ENCODE measurements at places on chromosomes 1 and 21.

DNA sequence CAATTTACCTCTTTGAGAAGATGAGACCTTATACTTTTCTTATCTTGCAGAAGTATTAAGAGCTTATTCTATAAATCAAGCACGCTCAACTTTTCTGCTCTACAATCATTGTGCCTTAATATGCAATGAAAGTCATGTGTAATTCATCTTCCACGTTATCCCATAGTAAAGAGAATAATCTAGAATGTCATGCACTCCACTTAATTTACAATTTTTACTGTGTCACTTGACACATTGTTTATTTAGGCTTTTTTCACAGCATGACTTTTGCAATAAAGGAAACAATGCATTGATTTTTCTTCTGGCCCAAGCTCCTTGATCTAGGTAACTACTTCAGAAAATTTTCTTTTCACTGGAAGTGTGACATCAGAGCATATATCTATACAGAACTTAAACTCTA, 290.9 kb downstream of the HHIPL2 start:
- DNase-seq: no peak

- no peak for DNase-seq
Observed at GRCh38 chr1:5622412-5622811, 369.8 kb downstream of the NPHP4 start.

- DNase-seq: no peak
Observed at GRCh38 chr1:66353257-66353656, 180.7 kb upstream of the SGIP1 start.

DNA sequence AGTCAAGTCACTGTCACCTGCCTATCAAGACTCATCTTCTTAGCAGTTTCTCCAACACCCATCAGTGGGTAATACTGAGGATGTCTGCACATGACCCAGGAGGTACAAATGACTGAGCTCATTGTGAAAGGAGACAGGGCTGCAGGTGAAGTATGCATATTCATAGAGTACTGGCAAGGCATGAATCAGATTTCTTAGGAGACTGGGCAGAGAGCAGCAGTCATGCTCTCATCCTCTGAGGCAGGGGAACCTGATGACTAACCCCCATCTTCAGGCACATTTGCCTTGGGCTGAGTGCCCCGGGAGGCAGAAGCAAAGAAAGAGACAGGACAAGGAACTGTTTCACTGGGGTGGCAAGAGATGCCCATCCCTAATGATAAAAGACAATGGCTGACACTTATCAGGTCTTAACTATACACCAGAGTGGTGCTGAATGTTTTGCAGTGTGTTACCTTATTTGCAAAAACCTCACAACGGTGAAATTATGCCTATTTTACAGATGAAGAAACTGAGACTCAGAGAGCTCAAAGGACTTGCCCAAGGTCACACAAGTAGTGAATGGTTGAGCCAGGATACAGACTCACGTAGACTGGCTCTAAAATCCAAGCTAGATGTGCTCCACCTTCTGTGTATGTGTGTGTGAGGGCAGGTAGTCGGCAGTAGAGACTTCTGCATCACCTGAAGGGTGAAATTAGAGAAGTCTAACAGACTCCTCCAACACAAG, 9.2 kb upstream of the GRHL3 start:
- no peak for DNase-seq

- DNase-seq: no peak
Observed at GRCh38 chr1:14894811-14895560, 258.6 kb upstream of the TMEM51 start.

GRCh38 chr1:207393610-207394009, 60.5 kb upstream of the CR2 start:
- no peak for DNase-seq

DNA sequence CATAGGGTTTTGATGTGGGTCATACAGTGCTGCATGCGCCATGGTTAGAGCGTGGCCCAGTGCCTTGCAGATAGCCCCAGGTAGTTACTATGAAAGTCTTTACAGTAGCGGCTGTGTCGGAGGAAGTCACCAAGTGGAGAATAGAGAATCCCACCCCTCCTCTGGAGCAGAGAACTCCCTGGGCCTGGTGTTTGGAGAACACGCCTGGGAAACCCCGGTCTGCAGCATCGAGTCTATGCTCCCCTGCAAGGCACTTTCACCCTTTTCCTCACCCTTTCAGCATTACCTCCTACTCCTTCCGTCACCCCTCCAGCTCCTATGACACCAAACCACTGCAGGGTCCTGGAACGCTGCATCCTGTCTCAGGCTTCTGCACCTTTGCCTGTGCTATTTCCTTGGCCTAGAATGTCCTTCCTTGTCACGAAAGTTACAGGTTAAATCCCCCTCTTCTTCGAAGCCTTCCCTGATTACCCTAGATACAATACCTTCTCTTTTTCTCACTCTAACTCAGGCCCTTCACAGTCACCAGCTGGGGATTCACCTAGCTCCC, 2.7 kb upstream of the SLC1A7 start:
- no peak for DNase-seq

- DNase-seq: no peak
Observed at GRCh38 chr1:111654839-111655238, 35.2 kb downstream of the RAP1A start.

GRCh38 chr1:7420470-7421100, 350.5 kb upstream of the VAMP3 start:
- DNase-seq: no peak

DNA sequence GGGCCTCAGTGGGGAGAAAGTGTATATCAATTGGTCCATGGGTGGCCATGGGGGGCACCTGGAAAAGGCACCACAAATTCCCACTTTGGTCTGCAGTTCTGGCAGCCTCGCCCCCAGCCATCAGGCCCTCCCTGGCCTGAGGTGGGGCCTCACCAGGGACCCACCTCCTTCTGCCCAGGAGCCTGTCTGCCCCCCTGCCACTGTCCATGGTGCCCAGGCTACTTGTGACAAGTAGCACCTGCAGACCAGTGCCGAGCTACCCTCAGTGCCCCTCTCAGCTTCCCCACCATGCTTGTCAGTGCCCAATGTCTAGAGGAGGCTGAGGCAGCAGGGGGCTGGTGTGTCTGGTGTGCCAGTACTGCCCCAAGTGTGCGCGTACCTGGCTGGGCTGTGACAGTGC, 87.1 kb upstream of the PAXBP1 start:
- no peak for DNase-seq

DNA sequence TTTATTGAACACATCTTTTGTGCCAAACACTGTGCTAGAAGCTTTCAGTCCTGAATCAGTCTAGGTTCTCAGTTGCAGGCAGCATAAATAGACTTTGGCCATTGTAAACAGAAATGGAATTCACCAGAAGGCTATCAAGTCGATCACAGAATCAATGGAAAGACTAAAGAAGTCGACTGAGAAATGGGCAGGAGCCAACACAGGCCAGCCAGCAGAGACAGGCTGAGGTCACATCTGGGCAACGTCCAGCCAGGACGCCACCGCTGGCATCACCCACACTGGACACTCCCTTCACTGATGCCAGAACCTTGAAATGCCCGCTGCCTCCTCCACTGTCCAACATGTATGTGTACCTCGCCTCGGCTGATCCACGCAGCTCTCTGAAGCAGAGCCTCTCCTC, 5.5 kb upstream of the CNTN2 start:
- no peak for DNase-seq

DNA sequence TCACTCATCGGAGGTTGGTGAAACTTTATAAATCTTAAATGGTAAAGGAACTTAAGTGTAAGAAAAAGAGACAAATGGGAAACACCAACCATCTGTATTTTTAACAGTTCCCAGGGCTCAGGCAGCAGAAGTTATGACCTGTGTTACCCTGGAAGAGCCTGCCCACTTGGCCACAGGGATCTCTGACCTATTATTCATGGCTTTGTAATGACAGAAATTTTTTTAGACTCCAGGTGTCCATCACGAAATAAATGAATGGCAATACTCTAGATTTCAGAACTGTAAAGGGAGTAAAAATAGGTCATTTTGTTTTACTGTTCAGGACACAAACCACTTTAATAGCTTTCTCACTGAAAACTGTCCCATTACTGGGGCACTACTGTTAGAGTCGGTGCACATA, 389.8 kb downstream of the VAV3 start:
- DNase-seq: no peak

DNA sequence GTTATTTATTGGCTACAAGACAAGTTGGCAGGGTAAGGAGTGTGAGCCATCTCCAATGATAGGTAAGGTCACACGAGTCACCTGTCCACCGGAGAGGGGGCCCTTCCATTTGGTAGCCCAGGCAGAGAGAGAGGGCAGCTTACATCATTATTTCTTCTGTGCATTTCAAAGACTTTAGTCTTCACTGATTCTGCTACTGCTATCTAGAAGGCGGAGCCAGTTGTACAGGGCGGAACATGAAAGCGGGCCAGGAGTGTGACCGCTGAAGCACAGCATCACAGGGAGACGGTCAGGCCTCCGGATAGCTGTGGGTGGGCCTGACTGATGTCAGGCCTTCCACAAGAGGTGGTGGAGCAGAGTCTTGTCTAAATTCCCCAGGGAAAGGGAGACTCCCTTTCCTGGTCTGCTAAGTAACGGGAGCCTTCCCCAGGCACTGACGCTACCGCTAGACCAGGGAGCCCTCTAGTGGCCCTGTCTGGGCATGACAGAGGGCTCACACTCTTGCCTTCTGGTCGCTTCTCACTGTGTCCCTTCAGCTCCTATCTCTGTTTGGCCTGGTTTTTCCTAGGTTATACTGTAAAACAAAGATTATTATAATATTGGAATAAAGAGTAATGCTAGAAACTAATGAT, 36.7 kb downstream of the ZNF695 start:
- peak; percentile 13 for DNase-seq

DNA sequence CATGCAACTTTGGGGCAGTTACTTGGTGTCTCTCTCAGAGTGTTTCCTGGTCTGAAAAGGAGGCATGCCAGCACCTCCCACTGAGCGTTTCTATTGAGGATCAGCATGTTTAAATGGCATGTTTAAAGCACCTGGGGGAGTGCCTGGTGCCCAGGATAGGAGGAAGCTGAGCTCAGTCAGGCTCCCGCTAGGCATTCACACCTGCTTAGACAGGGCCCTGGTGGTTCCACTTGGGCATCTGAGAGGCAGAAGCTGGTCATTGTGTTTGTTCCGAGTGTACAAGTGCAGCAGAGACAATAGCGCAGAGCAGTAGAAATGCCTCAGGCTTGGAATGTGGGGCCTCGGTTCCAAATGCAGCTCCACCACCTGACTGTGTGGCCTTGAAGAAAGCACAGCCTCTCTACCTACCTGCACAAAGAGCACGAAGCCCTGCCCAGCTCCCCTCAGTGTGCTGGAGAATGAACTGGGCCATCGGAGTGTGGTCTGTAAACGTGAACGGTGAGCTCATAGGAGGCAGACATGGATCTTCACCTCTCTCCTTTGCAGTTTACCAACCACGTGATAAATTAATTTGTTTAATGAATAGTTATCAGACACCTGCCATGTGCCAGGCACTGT, 20.3 kb upstream of the TMEM222 start:
- no peak for DNase-seq

DNA sequence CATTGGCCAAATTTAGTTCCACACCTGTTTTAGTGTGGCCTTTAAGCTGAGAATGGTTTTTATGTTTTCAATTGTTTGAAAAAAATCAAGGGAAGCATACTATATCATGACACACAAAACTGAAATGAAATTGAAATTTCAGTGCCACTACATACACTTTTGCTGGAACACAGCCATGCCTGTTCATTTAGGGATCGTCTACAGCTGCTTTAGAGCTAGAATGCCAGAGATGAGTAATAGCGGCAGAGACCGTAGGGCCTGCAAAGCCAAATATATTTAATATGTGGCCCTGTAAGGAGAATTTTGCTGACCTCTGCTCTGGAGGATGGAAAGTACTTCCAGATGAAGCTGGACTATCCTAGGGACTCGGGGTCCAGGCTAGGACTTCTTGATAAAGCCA, 62.5 kb upstream of the LYST start:
- DNase-seq: no peak

DNA sequence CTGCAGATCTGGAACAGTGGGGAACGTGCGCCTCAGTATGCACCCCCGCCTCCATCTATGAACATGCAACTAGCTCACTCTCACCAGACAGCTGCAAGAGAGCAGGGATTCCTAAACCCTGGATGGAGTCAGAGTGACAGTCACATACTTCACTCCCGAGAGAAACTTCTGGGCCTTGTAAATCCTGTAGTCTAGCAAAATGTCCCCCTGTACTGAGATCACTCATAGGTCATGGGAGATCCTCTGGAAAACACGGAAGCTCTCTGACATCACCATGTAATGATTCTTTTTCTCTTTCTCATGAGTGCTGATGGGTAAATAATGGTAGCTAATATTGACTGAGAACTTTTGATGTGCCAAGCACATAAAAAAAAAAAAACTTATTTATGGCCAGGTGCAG, 23.4 kb upstream of the TARDBP start:
- no peak for DNase-seq

DNA sequence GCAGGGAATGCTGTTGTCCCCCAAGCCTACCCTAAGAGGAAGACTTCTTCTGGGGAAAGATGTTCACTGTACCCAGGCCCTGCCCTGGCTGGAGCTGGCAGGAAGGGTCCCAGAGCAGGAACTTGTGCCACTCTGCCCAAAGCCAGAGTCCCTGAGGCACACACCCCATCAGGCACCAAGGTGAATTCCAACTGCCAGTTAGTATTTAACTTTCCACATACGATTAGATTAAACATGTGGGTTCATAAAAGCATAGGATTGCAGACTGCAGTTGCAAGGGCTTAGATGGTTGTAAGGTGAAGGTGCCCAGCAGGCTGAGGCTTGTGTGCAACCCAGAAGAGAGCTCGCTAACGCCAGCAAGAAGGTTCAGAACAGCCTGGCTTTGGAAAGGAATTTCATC, at the start of gene KCNE2:
KCNE2 (plus strand) TSS at position 274 of the 400 bp plus-strand sequence. CDS start 6,473 bp downstream, outside the sequence.
- no peak for DNase-seq

- DNase-seq: no peak
Observed at GRCh38 chr1:179823693-179824092, 53.9 kb downstream of the TOR1AIP2 start.

- no peak for DNase-seq
Observed at GRCh38 chr1:68281946-68282615, 49.8 kb upstream of the WLS start.

GRCh38 chr1:232252546-232253118, 377.3 kb downstream of the SIPA1L2 start:
- no peak for DNase-seq

- no peak for DNase-seq
Observed at GRCh38 chr1:230077011-230077410, 10.0 kb downstream of the GALNT2 start.

- peak; percentile 56 for DNase-seq
Observed at GRCh38 chr1:84772428-84772943, 82.2 kb upstream of the SSX2IP start.

- DNase-seq: no peak
Observed at GRCh38 chr1:10682449-10683309, 113.8 kb downstream of the CASZ1 start.

GRCh38 chr1:224684979-224685425, 68.9 kb downstream of the CNIH3 start:
- DNase-seq: no peak

DNA sequence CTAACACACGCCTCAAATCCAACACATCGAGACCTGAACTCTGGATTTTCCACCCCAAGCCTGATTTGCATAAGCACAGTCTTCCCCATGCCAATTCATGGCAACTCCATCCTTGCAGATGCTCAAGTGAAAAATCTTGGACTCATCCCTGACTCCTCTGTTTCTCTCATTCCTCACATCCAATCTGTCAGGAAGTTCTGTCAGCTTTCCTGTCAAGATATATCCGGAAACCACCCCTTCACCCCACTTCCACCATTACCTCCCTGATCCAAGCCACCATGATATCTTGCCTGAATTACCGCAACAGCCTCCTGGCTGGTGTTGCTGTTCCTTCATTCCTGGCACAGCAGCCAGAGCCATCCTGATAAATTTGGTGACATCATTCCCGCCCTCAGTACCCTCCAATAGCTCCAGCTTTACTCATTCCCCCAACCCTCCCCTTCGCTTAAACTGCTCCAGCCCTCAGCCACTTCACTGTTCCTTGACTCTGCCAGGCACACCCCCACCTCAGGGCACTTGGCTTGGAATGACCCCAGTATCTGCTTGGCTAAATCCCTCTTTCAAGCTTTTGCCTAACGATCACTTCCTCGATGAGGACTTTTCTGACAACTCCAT, 17.4 kb downstream of the TCEA3 start:
- DNase-seq: no peak

Data from stimulated activated CD8-positive, alpha-beta memory T cell treated with anti-CD3 and anti-CD28 coated beads, Interleukin-2, amount 100 ng/mL, for 1 hour (primary cell).